Adipocyte (in vitro differentiated cells): ENCODE measurements at places on chromosomes 2 and 18.

DNA sequence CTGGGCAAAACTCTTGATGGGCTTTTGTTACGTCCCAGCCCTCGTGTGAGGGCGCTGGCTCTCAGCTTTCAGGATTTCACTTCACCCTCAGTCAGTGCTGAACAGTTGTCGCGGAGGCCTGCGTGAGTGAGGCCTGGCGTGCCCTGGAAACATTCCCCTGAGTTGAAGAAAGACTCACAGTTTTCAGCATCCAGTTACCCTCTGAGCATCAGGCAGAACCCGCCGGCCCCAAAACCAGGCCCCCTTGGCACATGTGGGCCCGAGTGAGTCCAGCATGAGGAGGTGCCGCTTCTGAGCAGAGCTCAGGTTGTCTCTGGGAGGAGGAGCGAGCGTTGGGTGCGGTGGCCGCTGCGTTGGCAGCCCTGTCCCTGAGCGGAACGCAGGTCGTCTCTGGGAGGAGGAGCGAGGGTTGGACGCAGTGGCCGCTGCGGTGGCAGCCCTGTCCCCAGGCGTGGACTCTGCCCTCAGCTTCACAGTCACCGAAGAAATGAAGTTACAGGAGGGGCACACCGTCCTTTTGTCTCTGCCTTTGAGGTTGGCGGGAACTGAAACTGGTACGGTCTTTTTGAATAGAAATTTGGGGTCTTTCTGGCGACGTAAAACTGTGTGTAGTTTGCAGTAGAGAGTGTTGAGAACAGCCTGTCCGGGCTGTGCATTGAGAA lies at the start of gene NEU4:
Gene NEU4 (plus strand): TSS at position 473 of the 662 bp plus-strand sequence. CDS start 5,292 bp downstream, outside the sequence.
- DNase-seq, result no peak

GRCh38 chr2:38517284-38517683 lies 85.4 kb downstream of the HNRNPLL start:
- DNase-seq, result peak; percentile 66

DNA sequence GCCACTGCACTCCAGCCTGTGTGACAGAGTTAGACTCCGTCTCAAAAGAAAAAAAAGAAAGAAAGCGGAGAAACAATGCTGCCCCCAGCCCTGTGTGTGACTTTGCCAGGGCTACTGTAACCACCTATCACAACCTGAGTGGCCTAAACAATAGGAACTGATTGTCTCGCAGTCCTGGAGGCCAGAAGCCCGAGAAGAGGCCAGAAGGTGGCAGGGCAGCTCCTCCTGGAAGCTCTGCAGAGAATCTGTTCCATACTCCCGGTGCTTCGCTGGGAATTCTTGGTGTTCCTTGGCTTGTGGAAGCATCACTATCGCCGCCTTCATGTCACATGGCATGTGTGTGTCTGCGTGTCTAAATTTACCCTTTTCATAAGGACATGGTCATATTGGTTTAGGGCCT lies 14.4 kb upstream of the RAB17 start:
- DNase-seq, result no peak

DNA sequence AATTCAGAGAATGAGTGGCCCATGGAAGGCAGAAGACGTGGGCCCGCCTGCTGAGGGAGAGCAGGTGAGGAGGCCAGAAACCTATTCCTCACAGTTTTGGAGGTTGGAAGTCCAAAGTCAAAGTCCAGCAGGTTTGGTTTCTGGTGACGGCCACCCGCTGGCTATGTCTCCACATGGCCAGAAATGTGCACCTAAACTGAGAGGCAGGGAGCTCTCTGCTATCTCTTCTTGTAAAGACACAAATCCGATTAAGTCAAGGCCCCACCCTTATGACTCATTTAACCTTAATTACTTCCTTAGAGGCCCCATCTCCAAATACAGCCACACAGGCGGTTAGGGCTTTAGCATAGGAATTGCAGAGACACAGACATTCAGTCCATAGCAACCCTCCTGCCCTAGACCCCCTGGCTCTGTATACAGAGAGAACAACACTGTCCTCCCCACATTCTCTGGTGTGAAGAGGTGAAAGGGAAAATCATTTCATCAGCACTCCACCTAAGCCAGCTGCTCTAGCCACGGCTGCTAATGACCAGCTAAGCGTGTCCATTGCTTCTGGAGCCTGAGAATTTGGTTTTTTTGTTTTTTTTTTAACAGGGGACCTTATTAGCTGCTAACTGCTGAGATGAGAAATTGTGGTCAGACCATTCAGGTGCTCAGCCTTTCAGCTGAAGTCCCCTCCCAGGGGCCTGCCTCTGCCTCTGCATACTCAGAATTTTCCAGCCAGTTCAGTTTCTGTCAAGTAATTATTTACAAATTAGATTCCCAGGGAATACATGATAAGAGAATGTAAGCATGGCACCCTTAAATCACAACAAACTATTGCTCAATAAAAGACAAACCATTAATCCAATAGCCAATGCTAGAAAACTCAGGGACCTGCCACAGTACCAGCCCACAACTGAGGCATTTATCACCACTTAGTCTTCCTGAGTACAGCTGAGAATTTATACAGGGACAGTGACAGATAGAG lies 368.7 kb upstream of the ID2 start:
- DNase-seq, result peak; percentile 2

- peak; percentile 53 for DNase-seq
Observed at GRCh38 chr18:37476182-37476581, 89.4 kb downstream of the CELF4 start.

- DNase-seq, result no peak
Observed at GRCh38 chr2:163414121-163414520, 321.7 kb downstream of the FIGN start.

DNA sequence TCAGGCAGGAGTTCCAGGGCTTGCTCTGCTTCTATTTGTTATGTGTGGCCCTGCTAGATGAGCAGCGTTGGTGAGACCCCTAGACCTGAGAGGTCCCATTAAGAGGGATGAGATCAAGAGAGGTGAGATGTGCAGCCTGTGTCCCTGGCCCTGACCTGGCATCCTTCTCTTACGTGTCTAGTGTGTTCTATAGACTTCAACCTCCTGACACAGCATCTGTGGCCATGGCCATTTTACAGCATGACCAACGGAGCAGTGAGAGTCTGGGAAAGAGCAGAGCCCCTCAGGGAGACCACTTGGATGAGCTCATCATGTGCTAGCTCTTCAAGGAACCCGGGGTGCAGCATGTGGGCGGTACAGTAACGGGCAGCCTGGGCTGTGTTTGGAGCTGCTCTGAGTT lies 32.7 kb upstream of the ASPRV1 start:
- no peak for DNase-seq

- DNase-seq, result no peak
Observed at GRCh38 chr2:238063414-238064189, 2.8 kb downstream of the SCLY start.

- DNase-seq, result no peak
Observed at GRCh38 chr2:238989484-238989883, 141.6 kb downstream of the TWIST2 start.
